A549 treated with DMSO at 1 μM for 4 hours (cell line): ENCODE measurements at places on chromosomes 7 and 10. TPM values are rescaled to one million over a fixed set of nuclear protein-coding genes. Genes with fewer than 3 reads are reported as not detected.

Gene DGKI
- total RNA-seq, result 0.15 to 0.38 TPM (median 0.30 TPM) in 5 replicates

Gene ACHE
- total RNA-seq, result 1.4 to 2.5 TPM (median 1.8 TPM) in 5 replicates

Gene FXYD4
- not detected in 5 replicates for total RNA-seq

Gene ZNF479
- total RNA-seq, result not detected in 5 replicates

Gene ADAM8
- total RNA-seq, result 2.7 to 4.8 TPM (median 3.7 TPM) in 5 replicates
